ENCODE measurements at places on chromosomes 1 and 21.

DNA sequence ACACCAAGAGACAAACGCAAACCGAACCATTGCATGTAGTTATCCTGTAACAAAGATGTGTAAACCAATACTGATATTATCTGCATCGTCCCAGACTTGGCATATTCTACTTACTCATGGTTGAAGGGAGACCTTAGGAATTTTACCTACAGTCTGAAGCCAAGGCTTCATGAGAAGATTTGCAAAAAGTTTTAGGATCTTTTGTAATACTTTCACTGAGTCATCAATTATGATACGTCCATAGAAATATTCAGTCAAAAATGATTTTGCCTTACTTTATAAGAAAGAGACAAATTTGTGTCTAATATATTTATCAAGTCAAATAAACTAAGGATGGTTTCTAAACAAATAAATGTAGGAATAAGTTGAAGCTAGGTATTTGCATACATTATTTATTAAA is 1176.1 kb upstream of the ADGRL2 start:
- DNase-seq = no peak

DNA sequence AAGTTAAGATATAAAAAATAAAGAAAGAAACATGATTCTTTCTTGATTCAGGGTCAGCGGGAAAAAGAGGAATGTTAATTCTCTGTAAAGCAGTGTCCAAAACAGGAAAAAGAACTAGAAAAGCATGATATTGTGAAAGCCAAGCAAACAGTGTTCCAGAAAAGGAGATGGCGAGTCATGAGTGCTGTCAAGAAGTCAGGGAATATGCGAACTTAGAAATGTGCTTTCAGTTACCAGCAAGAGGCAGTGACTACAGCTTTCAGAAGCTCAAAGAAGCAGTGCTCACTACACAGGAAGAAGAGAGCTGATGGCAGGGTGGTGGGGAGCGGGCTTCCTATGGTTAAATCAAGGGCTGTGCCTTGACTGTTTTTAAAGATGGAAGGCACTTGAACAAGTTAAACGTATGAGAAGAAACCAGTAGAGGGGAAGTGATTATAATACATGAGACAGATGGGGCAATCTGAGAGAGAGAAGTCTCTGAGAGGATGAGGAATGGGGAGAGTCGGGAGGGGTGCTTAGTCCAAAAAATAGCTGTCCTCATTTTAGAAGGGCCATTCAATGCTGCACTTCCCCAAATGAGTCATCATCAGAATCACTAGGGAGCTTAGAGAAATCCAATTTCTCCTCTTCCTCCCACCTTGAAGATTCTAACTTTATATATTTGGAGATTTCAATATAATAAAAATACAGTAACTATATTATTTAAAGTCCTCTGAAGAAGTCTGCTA is 90.4 kb downstream of the KCNK1 start:
- no peak for DNase-seq

DNA sequence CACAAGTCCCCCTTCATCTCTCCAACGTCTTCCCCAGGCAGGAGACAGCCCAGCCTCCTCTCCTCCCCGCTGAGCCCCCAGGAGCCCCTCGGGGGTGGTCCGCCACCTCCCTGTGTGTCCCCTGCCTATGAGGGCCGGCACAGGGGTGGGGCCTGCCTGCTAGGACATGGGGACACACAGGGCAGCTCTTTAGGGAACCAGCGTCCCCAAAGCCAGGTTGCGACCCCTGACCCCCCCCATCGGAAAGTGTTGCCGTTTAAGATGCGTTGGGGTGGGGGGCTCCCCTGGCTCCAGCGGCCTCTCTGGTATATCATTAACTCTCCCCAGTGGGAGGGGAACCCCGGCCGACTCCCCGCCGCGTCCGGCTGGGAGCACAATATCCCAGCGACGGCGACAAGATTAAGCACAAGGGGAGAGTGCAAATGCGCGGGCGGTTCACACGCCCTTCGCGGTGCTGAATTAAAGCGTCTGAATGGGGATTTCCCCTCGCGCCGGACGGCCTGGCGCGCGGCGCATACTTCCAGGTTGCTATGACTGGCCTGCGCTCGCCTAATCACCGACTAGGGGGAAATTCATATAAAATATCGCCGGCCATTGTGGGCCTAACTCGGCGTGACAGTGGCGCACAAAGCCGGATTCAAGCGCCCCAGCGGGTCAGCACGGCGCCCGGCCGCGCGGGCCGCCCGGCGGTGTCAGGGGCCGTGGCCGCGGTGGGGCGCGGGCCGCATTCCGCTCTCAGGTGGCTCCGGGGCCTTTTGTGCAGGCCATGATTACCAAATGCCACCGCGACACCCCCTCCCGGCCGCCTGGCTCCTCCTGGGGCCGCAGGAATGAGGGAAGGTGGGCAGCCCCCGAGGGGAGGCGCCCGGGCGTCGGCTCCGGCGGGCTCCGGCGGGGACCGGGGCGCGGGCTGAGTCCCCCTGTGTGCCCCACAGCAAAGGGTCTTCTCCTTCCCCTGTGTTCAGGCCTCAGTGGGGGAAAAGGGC is 30.9 kb downstream of the WNT3A start:
- DNase-seq = peak; percentile 38

DNA sequence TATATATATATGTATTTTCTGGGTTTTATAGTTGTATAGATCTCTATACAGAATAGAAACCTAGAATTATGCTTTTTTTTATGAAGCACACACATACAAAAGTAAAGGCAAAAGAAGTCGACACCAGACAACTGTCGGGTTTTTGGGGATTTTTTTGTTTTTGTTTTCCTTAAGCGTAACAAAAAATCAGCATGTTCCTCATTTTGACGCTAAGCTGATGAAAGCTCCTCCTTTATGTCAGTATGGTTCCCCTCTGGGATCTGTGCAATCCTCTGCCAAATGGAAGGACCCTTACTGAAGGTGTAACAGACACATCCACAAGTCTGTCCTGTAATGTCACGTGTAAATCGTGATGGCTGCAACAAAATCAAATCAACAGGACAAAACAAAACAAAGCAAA is 226.2 kb downstream of the RHOU start:
- no peak for DNase-seq

DNA sequence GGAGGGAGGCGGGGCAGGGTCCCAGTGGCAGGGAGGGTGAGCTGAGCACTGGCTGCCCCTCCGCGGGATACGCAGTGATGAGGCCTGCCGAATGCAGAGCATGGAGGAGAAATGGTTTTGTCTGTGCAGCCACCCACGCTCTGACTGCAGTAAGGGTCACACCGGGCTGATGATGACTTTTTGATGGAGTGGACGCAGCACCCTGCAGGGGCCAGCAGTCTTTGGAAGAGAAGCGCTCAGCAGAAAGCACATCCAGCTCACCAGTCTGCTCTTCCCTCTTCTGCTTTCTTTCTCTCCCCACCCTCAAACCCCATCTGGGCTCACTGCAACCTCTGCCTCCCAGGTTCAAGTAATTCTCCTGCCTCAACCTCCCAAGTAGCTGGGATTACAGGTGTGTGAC is 61.9 kb upstream of the ATP1A1 start:
- no peak for DNase-seq

DNA sequence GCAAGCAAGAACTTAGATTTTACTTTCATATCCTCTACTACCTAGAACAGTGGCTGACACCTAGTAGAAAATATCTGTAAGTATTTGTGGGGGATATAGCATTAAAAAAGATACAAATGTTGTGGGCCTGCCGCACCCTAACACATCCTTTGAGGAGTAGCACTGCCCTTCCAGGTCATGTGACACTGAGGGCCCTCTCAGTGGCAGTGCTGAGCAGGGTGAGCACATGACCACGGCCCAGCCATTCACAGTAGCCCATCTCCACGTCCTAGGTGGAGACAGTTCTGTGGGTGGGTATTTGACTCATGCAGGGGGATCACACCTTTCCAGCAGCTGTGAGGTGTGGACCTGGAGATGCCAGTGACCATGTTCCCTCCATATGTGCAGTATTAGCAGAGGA is 108.9 kb downstream of the OMA1 start:
- DNase-seq = no peak

GRCh38 chr1:18960409-18960808 is 3.9 kb upstream of the IFFO2 start:
- no peak for DNase-seq

DNA sequence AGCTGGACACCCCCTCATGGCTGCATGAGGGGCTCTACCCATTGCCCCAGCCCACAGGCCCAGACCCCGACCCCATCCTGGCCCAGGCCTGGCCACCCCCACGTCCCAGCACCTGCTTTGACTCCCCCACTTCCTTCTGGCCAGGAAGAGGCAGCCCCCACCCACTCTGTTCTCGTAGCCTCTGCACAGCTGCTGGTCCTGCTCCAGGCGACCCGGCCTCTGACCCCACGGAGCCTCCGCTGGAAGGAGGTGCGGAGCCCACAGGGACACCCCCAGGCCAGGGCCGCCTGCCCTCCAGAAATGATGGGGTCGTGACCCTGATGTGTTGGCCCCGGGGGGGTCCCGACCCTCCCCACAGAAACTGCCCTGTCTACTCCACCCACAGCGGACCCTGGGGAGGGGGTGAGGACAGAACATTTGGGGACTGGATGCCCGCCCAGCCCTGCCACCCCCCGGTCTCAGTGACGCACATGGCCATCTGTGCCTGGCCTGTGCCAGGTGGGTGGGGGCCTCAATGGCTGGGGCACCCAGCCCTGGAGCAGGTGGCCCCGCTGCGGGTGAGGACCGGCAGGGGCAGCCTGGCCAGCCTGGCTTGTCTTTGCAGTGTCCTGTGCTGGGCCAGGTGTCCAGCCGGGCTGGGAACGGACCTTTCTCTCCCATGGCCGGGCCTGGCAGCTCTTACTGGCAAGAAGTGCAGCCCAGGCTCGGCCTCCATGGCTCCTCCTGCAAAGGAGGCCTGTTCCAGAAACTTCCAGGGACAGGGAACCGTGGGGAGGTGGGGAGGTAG is 78.6 kb downstream of the MORN1 start:
- no peak for DNase-seq

GRCh38 chr1:171841931-171842761 is 848 bp downstream of the DNM3 start:
- DNase-seq = no peak

DNA sequence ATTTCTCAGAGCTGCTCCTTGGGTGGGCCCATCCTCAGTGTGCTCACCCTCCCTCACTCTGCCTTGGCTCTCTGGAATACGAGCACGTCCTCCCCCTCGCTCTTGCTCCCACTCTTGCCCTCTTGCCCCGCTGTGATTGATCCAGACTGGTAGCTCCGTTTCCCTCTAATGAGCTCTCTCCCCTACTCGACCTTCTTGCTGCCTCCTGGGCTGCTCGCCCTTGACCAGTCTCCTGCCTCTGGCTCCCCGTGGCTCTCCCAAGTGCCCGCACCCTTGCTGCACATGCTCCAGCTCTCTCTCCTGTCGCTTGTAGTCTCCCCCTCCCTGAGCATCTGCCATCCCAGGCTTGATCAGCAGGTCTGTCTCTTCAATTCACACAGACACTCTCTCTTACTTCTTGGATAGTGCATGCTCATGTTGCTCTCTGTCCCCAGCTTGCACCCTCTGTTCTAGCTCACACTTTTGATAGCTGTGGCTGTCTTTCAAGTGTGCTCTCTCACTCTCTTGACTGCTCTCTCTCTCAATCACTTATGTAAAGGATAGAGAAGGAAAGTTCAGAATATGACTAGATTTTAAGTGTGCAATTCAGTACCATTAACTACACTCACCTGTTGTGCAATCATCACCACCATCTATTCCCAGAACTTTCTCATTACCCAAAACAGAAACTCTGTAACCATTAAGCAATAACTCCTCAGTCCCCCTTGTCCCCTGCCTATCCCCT is 51.1 kb downstream of the PHC2 start:
- DNase-seq = no peak

GRCh38 chr1:174269989-174270651 is 110.8 kb downstream of the RABGAP1L start:
- DNase-seq = no peak

GRCh38 chr21:44087426-44088400 is 19.5 kb upstream of the PWP2 start:
- no peak for DNase-seq

- no peak for DNase-seq
Observed at GRCh38 chr1:243974451-243975292, 76.4 kb upstream of the ZBTB18 start.

DNA sequence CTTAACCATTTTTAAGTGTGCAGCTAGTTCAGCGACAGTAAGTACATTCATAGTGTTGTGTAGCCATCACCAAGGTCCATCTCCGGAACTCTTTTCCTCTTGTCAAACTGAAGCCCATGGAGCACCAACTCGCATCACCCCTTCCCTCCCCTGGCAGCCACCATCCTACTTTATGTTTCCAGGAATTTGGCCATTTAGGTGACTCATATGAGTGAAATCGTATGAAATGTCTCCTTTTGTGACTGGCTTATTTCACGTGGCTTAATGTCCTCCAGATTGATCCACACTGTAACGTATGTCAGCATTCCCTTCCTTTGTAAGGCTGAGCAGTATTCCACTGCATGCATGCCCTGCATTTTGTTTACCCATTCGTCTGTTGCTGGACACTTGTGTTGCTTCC is 2.5 kb downstream of the COL6A2 start:
- DNase-seq = peak; percentile 1

DNA sequence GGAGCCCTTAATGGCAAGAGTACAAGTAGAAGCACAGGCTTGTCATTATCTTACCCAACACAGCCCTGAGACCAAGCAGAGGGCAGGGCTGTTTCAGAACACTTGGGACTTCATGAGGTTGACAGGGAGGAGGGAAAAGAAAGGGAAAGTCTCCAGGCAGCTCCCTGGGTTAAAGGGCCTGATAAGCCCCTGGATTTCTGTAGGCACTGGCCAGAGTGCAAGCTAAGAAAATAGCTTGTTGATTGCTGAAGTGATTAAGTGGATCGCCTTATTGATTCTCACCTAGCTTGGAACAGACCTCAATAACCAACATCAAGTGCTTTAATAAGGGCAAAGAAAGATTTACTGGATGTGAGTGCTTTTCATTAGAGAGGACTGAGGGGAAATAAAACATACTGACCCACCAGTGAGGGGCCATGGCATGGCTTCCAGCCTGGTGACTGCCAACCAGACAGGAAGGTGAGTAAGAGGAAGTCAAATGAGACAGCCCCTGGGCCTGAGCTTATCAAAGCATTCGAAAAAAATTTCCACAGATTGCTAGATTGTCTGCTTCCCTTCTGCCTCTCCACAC is 121.4 kb upstream of the NFIA start:
- no peak for DNase-seq

DNA sequence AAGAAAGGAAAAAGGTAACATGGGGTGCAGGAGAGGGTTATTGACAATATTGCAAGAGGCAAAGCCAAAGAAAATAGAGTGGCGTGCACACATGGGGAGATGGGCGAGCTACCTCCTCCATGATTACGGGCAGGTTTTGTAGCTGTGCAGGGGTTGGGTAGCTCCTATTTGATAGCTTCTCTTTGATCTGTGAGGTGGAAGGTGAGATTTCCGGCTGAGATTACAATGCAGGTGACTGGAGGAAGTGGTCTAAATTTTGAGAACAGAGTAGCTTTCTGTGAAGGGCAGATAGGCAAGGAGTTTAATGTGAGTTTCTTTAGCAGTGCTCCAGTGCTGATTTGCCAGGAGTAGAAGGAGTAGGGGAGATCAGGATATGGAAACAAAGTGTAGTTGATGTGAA is 263.4 kb downstream of the PLA2G4A start:
- no peak for DNase-seq

- no peak for DNase-seq
Observed at GRCh38 chr1:67853704-67854103, 20.4 kb upstream of the GNG12 start.

GRCh38 chr21:45802425-45802824 is 158.9 kb downstream of the PCBP3 start:
- DNase-seq = no peak
